ENCODE measurements at places on chromosomes 6 and 20.

GRCh38 chr6:53879608-53880007 is 84.8 kb downstream of the LRRC1 start:
- DNase-seq: peak; percentile 17

GRCh38 chr6:37551867-37552266 is 52.2 kb upstream of the CCDC167 start:
- DNase-seq: peak; percentile 56

DNA sequence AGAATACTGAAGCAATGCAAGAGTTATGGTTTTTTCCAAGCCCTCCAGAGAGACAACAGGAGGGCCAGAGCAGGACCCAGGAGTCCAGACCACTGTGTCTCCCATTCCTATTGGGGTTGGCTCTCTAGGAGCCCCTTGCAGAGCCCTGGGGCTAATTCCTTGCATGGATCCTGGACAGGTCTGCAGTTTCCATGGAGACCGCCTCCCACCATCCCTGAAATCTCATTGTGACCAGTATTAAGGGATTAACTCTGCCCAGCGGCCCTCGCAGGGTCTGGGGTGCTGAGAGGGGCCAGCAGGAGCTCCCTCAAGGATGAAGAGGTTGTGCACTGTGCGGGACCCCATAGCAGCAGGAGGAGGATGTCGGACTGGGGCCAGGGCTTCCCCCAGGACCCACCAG is 34.8 kb downstream of the HNF4A start:
- DNase-seq: no peak

DNA sequence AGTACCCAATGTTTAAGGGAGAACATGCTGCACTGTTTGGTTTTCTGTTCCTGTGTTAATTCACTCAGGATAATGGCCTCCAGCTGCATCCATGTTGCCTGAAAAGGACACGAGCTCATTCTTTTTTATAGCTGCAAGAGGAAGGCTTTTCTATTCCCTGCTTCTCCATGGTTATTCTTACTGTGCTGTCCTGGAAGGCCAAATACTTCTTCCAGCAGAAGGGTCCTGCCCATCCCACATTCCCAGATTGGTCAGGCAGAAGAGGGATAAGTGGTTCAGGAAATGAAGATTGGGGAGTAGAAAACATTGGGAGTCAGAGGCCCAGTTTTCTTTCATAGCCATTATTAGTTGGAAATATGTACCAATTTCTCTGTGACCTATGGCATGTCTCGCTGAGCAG is 122.4 kb downstream of the TCP11 start:
- DNase-seq: no peak

GRCh38 chr20:10288954-10289646 is 70.5 kb downstream of the SNAP25 start:
- peak; percentile 53 for DNase-seq

- no peak for DNase-seq
Measured at GRCh38 chr6:7916959-7917358, 6.4 kb upstream of the TXNDC5 start.

GRCh38 chr20:51763965-51764602 is 4.1 kb downstream of the ATP9A start:
- peak; percentile 51 for DNase-seq

DNA sequence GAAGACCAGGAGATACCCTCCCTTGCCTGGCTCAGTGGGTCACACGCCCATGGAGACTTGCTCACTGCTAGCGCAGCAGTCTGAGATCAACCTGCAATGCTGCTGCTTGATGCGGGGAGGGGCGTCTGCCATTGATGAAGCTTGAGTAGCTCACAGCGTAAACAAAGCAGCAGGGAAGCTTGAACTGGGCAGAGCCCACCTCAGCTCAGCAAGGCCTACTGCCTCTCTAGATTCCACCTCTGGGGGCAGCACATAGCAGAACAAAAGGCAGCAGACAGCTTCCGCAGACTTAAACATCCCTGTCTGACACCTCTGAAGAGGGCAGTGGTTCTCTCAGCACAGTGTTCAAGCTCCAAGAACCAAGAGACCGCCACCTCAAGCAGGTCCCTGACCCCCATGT is 271.3 kb downstream of the ESR1 start:
- no peak for DNase-seq

DNA sequence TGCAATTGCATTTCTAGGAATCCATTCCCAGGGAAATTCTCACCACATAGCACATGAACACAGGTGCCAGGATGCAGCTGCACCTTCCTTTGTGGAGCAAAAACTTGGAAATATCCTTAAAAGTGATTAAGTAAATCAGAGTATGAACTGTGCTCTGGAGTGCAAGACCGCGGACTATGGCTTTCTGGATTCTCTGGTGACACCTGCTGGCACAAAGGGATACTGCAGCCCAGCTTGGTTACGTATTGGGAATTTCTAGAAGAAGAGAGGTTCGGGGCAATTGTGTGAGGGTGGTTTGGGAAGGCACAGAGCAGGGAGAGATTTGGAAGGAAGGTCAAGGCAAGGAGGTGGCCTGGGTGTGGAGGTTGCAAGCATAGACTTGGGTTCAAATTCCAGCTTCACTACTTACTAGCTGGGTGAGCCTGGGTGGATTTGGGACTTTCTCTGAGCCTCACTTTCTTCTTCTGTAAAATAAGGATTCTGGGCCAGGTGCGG is 15.9 kb upstream of the PEDS1 start:
- DNase-seq: peak; percentile 82

DNA sequence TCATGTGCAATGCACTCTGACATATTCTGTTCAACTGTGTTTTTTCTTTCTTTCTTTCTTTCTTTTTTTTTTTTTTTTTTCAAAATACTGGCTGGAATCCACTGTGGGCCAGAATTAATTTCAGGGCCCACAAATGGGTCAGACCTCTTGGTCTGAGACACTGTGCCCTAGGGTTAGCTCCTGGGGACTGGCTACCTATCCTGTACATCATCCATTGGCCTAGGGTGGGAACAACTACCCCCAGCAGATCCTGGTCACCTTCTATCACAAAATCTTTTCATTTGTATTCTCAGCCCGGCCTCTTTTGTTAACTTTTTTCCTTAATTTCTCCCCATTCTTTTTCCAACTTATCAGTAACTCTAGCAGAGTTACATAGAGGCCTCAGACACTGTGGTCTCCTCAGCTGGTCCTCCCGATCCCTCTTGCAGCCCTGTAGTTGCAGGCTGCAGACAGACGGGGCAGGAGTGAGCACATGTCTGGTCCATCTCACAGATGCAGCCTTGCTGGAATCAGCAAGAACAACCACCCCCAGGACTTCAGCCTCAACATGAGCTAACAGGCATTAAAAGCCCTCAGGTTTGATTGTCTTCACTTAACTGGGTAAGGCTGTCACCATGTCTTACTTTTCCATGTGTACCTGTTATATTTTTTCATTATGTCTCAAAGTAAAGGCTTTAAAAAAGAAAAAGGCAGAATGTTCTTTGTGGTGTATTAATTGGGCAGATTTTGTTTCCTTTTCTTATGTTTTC is 41.3 kb downstream of the TXLNB start:
- peak; percentile 52 for DNase-seq

- DNase-seq: peak; percentile 90
Measured at GRCh38 chr6:2979819-2980464, 8.6 kb upstream of the SERPINB6 start.

GRCh38 chr20:50815162-50815989 is 20.5 kb downstream of the BCAS4 start:
- peak; percentile 91 for DNase-seq

DNA sequence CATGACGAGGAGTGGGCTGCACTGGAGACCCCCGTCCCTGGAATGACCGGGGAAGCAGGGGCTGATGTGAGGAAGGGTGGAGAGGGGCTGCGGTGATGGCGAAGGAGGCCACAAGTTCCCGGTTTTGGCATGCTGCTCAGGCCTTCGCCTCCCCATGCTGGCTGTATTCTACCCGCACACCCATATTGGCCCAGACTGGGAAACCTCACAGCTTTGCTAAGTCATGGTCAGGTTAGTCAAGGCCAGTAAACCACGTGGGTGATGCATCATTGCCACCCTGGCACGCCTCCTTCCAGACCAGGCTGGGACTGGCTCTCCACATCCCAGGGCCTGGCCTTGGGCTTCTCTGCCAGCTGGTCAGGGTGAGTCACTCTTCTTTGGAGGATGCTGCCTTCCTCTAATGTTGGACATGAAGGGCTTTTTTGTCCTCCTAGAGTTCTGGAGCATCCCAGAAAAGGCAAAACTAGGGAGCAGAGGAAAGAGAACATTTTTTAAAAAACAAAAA is 53.8 kb downstream of the PCNA start:
- DNase-seq: peak; percentile 100

GRCh38 chr6:41288030-41288753 is 1.7 kb upstream of the TREM1 start:
- peak; percentile 22 for DNase-seq

DNA sequence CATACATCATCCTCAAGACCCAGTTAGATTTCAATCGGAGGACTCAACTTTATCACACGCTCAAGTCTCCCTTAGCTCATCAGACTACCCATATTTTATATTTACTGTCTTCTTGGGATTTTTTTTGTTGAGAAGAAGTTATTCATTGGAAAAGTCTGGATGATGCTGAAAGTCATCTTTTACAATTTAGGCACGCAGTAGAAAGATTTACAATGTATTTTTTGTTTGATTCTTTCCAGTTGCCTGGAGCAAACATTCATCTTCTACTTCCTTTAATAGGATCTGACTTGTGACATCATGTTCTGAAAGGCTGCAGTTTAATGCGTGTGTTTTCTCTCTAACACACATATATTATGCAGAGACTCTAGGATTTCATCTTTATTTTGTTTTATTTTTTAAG is 235.7 kb downstream of the DOK5 start:
- no peak for DNase-seq

DNA sequence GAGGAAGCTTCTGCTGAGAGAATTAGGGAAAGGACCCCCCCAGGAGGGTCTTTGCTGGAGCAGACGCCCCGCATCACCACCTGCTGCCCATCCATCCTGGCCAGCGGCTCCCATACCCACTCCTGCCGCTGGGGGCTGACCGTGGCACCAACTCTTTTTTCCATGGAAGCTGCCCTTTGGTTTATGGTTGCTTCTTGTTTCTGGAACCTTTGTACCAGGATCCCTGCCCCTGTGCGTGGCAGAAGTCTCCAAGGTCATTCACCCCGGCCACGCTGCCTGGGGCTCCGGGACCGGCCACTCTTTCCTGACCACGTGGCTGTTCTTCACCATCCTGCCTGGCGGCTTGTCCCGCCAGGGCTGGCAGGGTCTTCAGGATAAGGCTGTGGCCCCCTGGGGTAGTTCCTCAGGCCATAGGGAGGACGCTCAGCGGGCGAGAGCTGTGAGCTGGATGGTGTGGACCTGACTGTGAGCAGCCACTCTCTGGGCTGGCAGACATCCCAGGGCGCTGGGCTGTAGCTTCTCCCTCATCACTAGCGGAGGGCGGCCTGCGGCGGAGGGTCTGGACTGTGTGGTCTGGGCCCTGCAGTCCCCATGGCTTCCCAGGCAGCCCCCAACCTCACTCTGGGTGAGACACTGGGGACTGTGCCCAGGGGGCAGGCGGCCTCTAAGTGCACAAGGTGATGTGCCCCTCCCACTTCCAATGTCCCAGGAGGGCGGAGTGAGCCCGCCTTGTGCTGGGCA is 22.8 kb upstream of the RBBP8NL start:
- no peak for DNase-seq

DNA sequence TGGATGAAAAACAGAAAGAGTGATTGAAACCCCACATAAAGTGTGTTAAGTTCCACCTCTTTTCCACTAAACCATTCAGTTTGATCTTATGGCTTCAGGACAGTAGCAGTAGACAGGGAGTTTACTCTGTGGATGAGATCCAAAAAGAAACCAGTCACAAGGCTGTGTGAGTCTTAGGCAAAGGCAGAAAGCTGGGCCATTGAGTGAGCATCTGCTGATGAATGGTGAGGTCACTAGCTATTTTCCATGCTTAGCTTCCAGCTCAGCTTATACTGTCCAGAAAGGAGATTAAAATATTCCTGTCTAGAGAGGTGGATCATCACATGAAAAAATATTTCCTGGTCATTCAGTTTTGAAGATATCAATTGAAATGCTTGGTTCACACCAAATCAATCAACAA is 1643.9 kb downstream of the HACE1 start:
- DNase-seq: no peak

DNA sequence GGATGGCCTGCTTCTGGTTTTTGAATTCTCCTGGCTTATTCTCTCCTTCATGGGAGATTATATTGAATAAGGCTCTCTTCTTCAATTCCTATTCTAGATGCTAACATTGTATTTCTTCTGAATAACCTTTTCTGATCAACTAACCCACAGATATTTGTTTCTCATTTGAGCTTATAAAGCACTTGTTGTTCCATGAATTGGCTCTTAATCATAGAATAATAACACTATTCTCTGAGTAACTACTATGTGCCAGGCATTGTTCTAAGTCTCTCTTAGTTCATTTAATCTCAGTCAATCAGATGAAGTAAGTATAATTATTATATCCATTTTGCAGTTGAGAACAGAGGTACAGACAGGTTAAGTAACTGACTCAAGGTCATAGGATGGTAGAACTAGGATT is 136.3 kb upstream of the MLIP start:
- no peak for DNase-seq

DNA sequence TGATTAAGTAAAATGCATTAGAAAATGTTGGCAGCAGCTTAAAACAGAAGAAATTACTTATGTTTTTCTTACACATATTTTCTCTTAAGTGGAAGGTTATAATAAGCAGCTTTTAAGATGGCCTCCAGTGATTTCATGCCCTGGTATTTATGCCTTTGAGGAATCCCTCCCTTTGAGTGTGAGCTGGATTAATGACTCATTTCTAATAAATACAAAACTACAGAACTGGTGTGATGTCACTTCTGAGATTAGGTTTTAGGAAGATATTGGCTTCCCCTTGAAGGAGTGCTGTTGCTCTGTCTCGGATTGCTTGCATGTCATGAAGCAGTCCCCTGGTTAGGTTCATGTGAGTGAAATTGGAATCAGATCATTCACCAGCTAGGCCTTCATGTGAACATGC is 143.2 kb upstream of the EPHA7 start:
- DNase-seq: no peak

- DNase-seq: peak; percentile 58
Measured at GRCh38 chr6:147642458-147642857, 134.0 kb downstream of the SAMD5 start.

DNA sequence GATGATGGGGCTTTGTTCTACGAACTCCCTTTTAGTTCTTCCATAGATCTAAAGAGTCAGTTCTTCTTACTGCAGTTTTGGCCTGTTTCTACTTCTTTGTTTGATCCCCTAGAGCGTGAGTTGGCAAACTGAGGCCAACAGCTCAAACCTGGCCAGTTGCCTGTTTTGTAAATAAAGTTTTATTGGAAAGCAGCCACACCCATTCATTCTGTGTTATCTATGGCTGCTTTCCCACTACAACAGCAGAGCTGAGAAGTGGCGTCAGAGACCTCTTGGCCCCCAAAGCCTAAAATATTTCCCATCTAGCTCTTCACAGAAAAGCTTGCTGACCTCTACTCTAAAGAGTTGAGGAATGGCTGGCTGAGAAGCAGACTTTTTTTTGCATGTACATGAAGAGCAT is 52.2 kb downstream of the EYA2 start:
- no peak for DNase-seq

- DNase-seq: no peak
Measured at GRCh38 chr6:18219591-18219990, 44.7 kb downstream of the DEK start.
